ENCODE measurements at places on chromosomes 5 and 9. TPM values are rescaled to one million over a fixed set of nuclear protein-coding genes. Genes with fewer than 3 reads are reported as not detected.

Gene MYMK
- not detected for total RNA-seq

Gene AOPEP
- total RNA-seq = 175 TPM

Gene KIAA0825
- total RNA-seq = 2.2 TPM

Gene EIF4E1B
- total RNA-seq = not detected

Gene RFX3
- total RNA-seq = 3.8 TPM

Gene RBM18
- 40.7 TPM for total RNA-seq

Gene LMNB1
- total RNA-seq = 1.8 TPM

Gene GRIN1
- not detected for total RNA-seq

Gene CDH6
- total RNA-seq = 2.8 TPM

Gene PCDHGA7
- 5.8 TPM for total RNA-seq

Gene GPR150
- total RNA-seq = 0.14 TPM

Gene SLC6A18
- total RNA-seq = not detected

Gene OGN
- total RNA-seq = 19.2 TPM

Gene GRIN3A
- total RNA-seq = 0.49 TPM

Gene TMEM252
- not detected for total RNA-seq

Gene C9
- total RNA-seq = not detected

Gene SPOUT1
- total RNA-seq = 17.5 TPM

Gene SLC9A3
- total RNA-seq = 0.91 TPM

Gene PCDHB1
- total RNA-seq = not detected

Gene PHF24
- 0.11 TPM for total RNA-seq

Gene UBE2B
- total RNA-seq = 246 TPM

Gene CDX1
- not detected for total RNA-seq

Gene LEAP2
- 1.9 TPM for total RNA-seq

Gene KDM3B
- total RNA-seq = 40.7 TPM

Gene LECT2
- not detected for total RNA-seq

Gene SLCO6A1
- total RNA-seq = not detected

Gene LAMC3
- total RNA-seq = 0.66 TPM

Gene TMEM171
- total RNA-seq = not detected

Gene TLX3
- not detected for total RNA-seq

Gene CLINT1
- 48.6 TPM for total RNA-seq

Gene CRB2
- not detected for total RNA-seq

Gene SLC45A2
- total RNA-seq = not detected

Gene CTXN3
- not detected for total RNA-seq

Gene PIP5KL1
- total RNA-seq = 0.85 TPM

Gene DIRAS2
- total RNA-seq = 0.30 TPM

Gene PPP3R2
- not detected for total RNA-seq

Gene FOXD4L3
- total RNA-seq = not detected

Gene AIF1L
- 16.5 TPM for total RNA-seq

Gene GABRB2
- total RNA-seq = 0.11 TPM

Gene LRRC70
- 0.77 TPM for total RNA-seq

Gene GRAMD2B
- total RNA-seq = 24.6 TPM

Gene PCDHGC5
- 2.9 TPM for total RNA-seq

Gene CATSPER3
- total RNA-seq = 0.49 TPM

Gene ENTPD8
- total RNA-seq = not detected

Gene PCDHB4
- 0.80 TPM for total RNA-seq

Gene GFPT2
- 8.4 TPM for total RNA-seq

Gene SLC12A7
- total RNA-seq = 140 TPM

Gene OR1J2
- not detected for total RNA-seq

Gene RANBP17
- 6.5 TPM for total RNA-seq
